ENCODE measurements at places on chromosomes 3 and 15.
A peak's percentile ranks its signal among the peaks of the same experiment; 100 is the strongest.

- no peak for DNase-seq
Measured at GRCh38 chr3:187296058-187296457, 4.5 kb upstream of the MASP1 start.

- DNase-seq = no peak
Measured at GRCh38 chr3:17231537-17232261, 346.9 kb downstream of the PLCL2 start.

DNA sequence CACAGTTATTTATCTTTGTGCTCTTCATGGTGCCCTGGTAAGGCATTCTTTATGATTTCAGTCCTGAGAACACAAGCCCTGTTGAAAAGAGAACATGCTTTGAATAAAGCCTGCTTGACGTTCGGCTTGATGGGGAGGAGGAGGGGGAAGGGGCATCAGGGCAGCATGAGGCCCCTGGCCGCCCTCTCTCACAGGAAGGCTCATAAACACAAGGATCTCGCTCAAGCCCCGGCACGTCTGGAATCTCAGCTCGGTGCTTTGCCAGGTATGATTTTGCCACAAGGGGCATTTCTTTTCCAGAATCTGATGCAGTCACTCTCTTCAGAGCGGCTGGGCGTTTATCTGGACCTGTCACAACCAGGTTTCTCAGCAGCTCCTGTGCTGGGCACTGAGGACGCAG, 129.4 kb downstream of the DNAJB8 start:
- no peak for DNase-seq

DNA sequence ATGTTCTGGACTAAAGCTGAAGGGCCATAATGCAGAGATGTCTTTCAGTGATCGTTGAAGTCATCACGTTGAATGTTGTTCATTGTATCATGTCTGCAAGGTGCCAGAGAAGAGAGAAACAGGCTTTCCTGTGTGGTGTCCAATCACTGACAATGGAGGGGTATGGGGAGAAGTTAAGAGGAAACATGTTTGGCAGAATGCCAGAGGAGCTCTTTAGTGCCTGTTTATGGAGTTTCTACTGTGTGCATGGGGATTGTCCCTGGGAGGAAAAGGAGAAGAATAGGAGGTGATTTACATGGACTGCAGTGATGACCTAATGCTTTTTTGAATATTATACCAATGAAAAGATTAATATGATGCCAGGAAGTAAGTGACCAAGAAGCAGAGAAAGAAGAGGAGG, 11.7 kb downstream of the SCAANT1 start:
- no peak for DNase-seq

GRCh38 chr3:169953462-169954141, 13.0 kb upstream of the SEC62 start:
- DNase-seq = no peak

GRCh38 chr15:53196242-53196641, 406.1 kb upstream of the ONECUT1 start:
- DNase-seq = no peak

- DNase-seq = no peak
Measured at GRCh38 chr15:97959724-97960363, 659 bp upstream of the ARRDC4 start.

DNA sequence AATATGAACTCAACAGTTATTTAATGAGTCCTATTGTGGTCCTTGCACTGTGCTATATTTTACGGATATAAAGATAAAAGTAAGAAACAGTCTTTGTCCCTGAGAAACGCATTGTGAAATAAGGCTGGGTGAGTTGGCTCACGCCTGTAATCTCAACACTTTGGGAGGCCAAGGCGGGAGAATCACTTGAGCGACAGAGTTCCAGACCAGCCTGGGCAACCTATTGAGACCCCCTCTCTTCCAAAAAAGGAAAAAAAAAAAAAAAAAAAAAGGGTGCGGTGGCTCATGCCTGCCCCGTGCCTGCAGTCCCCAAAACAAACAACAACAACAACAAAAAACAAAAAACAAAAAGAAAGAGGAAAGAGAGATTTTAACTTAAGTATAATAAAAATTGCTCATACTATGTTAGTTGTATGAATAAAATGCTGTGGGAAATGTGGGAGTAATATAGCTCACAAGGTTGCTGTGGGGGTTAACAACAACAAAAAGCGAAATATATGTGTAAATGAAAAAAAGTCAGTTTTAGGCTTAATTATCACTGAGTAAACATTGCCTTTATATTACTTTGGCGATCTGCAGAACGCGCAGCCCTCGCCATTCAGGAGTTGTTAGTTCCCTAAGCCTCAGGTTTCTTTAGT, 461 bp upstream of the FNDC3B start:
- DNase-seq = no peak

DNA sequence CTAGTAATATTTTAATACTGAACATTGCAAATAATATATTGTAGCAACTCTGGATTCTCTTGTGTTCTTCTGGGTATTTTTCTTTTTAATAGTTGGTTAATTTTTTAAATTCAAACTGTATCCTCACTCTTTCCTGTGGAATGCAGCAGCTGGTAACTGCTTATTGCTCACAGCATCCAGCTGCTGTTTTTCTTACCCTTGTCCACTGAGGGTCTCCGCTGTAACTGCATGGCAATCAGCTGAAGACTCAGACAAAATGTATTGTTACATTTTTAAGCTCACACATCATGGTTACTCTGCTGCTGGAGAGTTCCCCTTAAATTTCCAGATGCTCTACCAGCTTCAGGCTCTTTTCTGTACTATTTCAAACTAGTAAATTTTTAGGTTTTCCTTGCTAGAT, 227.6 kb downstream of the MBNL1 start:
- DNase-seq = no peak

- no peak for DNase-seq
Measured at GRCh38 chr15:70063261-70063925, 34.3 kb downstream of the TLE3 start.

GRCh38 chr3:31802981-31803740, 177.9 kb downstream of the OSBPL10 start:
- no peak for DNase-seq

GRCh38 chr3:88075497-88075896, 16.4 kb downstream of the ZNF654 start:
- no peak for DNase-seq

GRCh38 chr3:177050501-177051237, 146.6 kb downstream of the TBL1XR1 start:
- DNase-seq = peak; percentile 28

DNA sequence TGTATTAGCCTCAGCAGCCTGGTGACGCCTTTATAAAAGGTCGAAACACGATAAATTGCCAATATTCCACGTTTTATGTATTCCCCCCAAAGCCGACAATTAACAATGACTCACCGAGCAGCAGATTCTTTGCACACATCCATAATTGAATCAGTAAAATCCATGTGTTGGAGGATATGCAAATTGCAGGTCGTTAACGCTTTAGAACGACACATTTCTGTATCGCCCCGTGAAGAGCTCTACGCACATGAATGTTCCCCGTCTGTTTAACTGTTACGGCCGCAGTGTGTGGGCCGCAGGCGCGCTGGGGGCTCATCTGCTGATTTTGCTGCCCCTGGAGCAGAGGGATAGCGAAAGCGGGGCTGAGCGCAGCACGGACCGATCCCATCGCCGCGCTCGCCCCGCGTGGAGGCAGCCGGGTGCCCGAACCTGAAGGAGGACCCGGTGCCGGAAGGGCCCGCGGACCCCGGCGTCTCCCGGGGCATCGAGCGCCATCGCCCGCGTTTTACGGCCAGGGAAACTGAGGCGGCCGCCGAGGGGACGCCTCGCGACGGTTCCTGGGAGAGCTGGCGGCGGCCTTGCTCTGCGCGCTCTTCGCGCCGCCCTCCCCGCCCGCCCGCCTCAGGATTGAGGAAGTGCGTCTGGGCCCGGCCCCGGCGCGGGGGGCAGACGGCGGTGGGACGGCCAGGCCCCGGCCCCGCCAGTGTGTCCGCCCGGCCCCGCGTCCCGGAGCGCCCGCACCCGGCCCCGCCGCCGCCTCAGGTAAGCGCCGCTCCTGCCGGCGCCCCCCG, at the start of gene LRRK1:
TSS of gene LRRK1 (plus strand) at position 668 of the 791 bp plus-strand sequence. CDS start 5,276 bp downstream, outside the sequence.
- no peak for DNase-seq

- DNase-seq = no peak
Measured at GRCh38 chr3:170814822-170815221, 55.2 kb downstream of the RPL22L1 start.

DNA sequence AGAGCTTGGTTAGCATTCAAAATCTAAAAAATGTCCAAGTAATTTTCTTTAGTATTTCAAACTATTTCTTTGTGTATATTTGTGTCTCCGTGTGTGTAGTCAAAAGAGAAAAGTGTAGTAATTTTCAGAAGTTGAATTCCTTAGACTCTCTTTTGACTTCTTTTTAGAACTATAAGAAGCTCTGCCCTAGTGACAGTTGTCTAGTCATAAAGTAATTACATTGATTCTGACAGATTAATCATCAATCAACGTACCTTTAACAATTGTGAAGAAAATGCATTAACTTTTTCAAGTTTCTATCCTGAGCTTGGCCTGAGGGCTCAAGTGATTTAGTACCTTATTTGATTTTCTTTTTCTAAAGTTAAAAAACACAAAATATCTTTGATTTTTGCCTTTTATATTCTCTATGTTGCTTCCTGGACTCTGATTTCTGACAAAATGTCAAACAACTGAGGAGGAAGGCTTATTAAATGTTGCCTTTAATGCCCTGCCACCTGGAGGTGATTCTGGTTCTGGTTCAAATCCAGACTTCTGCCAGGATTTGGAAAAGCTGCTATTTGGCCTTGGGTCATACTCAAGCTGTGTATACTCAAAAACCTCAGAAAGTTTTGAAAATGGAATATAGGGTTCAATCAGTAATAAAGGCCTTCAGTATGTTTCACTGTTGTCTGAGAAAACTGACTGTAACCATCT, 653.6 kb downstream of the NSUN3 start:
- no peak for DNase-seq

DNA sequence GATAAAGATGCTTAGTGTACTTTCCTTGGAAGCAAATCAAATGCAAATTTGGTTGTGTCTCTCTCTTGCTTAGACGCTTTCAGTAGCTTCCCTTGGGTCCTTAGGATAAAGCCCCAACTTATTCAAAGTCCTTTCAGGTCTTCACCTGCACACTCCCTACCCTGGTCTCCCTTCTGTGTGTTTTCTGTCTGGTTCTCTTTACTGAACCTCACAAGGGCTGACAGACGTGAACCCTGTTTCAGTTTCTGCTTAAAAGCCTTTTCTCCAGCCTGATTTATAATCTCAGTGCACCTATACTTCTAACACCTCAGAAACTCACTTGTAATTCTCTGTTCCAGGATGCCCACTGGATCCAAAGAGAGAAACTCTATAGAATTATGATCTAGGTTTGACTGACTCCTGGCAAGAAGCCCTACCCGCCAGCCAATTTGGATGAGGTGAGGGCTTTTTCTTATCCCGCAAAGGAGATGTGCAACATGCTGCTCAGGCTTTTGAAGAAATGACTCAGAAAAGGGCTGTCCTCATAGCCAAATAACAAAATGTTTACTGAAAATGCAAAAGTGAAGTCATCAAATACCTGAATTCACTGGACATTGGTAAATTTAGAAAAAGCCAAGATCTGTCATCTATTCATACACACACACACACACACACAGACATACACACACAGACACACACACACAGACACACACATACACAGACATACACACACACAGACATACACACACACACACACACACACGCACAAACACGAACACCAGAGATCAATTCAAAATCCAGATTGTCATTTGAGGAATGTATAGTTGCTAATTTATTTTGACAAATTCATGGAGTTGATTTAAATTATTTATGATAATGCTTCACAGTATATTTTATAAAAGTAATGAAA, 102.4 kb upstream of the EOMES start:
- no peak for DNase-seq

DNA sequence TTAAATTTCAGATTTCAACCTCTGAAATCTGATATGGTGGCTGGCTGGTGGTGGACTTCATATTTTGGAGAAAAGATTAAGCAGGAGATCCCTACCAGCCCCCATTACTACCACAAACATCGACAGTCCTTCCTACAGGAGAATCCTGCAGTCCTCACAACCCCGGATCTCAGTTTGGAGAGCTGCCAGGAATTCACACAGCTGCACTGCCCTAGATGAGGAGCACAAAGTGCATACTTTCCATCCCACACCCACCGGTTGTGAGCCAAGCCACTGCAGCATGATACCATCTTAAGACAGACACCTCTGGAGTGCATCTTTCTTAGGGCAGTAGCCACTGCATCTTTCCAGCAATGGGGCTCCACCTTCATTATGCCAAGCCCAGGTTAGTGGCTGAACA, 185.5 kb upstream of the GPR149 start:
- DNase-seq = no peak

GRCh38 chr15:51848811-51849210, 19.4 kb downstream of the TMOD3 start:
- DNase-seq = no peak

DNA sequence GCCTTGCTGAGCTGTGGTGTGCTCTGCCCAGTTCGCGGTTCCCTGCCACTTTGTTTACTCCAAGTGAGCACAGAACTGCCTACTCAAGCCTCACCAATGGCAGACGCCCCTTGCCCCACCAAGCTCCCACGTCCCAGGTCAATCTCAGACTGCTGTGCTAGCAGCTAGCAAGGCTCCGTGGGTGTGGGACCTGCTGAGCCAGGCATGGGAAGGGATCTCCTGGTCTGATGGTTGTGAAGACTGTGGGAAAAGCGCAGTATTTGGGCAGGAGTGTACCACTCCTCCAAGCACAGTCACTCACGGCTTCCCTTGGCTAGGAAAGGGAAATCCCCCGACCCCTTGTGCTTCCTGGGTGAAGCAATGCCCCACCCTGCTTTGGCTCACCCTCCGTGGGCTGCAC, 45.0 kb downstream of the SLC12A6 start:
- no peak for DNase-seq

- DNase-seq = no peak
Measured at GRCh38 chr3:179973931-179974361, 62.8 kb downstream of the PEX5L start.

GRCh38 chr3:20201143-20201542, 15.1 kb upstream of the SGO1 start:
- DNase-seq = no peak

DNA sequence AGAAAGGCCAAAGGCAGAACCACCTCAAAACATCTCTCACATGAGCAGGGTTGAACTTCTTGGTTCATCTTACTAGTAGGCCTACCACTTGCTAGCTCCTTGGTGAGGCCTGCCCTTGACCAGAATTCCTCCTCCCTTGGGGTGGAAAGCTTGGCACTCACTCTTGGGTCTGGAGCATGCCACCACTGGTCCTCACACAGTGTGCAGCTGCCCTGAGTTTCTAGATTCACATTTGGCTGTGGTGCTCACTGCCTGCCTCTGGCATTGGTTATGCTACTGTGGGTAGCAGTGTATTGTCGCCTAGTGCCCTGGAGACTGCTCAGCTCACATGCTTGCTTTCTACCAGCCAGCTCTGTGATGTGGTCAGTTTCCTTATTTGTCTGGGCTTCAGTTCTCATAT, 23.7 kb downstream of the OXNAD1 start:
- no peak for DNase-seq

DNA sequence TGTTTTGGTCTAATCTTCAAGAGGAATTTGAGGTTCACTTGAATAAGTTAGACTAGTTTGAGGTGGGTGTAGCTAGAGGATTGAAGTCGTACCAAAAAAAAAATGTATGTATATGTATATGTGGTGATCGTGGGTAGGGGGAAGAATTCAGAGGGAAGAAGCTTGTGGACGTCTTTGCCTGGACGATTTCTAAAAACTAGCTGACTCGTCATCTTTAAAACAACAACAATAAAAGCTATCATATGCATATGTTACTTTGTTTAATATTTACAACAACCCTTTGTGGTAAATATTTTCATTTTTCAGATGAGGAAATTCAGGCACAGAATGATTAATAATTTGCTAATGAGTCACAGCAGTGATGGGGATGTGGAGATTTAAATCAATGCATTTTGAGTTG, 18.1 kb downstream of the RNF111 start:
- no peak for DNase-seq

GRCh38 chr3:161559177-161559998, 62.8 kb downstream of the OTOL1 start:
- no peak for DNase-seq

- DNase-seq = no peak
Measured at GRCh38 chr3:168427835-168428475, 332.2 kb upstream of the GOLIM4 start.

All from NCI-H1436 treated with DMSO at 0.1 percent for 48 hours (cell line).